ENCODE measurements at places on chromosomes 7 and 10.
A peak's percentile ranks its signal among the peaks of the same experiment; 100 is the strongest.

DNA sequence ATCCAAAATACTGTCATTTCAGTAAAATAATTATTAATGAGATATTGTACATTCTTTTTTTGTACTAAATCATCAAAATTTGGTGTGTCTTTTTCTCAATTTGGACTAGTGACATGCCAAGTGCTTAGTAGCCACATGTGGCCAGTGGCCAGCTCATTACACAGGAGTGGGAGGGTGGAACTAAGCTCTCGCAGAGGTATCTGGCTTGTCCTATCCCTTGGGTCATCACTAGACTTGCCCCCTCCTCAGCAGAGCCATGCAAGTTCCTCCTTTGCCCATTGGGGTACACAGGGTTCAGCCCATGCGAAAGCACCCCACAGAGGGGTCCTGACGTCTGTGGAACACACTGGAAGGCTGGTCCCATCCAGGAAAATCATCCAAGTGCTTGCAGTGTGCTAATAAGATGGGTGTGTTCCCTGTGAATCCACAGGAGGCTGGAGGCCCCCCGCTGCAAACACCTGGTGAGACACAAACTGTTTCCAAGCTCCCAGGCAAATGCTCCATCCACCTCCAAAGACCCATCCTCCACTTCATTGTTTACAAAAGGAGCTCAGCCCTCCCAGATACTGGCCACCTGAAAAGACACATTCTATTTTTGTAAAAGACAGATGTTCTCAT, 1.3 kb downstream of the ARHGAP22 start:
- no peak for DNase-seq

GRCh38 chr10:74871595-74872382, 45.4 kb downstream of the KAT6B start:
- DNase-seq, result no peak

DNA sequence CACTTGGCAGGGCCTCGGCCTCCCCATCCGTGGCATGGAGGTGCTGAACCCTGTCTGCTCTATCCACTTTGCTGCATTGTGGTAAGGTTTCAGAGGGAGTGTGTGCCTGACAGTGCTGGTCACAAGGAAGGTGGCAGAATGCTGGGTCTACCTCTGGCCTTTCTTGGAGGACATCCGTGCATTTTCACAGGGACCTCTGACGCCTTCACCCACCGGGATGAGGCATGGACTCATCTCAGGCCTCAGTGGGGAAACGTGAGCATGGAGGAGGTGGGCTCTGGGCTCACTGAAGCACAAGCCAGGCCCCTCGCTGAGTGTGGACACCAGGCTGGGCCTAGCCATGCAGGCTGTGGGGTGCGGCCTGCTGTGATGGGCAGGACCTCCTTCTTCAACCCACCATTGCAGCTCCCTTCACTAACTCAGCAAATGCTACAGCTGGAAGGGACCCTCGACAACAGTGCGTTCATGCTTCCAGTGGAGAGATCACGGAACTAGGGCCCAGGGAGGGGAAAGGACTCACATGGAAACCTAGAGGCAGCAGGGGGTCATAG, 8.6 kb downstream of the TBATA start:
- no peak for DNase-seq

GRCh38 chr7:151312831-151313809, 28.5 kb upstream of the NUB1 start:
- DNase-seq, result no peak

GRCh38 chr10:125638555-125638954, 44.4 kb downstream of the TEX36 start:
- DNase-seq, result no peak

DNA sequence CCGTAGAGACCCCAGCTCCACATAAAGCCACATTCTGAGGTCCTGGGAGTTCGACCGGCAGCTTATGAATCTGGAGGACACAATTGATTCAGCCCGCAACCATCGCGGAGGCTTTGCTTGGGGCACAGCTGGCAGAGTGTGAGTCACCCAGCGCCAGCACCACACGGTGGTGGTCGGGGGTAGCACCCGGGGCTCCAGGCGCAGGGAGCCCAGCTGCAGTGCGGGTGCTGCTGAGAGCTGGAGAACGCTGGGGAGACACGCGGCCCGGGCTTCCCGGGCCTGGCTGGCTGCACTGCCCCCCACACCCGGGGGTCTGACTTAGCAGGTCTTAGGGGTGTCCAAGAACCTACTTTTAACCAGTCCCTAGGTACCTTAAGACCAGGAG, 87.9 kb downstream of the PAXIP1 start:
- DNase-seq, result no peak

- no peak for DNase-seq
Observed at GRCh38 chr10:13105184-13105583, 5.2 kb downstream of the OPTN start.

GRCh38 chr10:67107670-67108069, 181.8 kb downstream of the LRRTM3 start:
- no peak for DNase-seq

DNA sequence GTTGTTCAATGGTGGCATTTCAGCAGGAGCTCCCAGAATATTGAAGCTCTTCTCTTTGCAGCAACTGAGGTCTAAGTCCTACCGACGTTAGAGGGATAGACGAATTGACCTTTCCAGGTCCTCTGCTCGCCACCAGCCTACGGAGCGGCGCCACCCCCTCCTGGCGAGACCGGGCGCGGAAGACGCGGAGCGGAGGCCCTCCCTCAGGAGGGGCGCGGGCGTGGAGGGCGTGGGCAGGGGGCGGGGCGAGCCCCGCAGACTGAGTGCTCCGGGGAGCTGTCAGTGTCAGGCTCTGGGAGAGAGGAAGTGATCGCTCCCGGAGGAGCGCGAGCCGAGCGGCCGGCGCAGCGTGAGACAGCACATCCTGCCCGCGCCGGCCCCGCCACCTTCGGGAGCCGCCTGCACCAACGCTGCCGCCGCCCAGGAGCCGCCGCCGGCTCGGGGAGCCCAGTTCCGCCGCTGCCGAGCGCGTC, at the start of gene DYNC1I1:
TSS of gene DYNC1I1 (plus strand) at position 257 of the 473 bp plus-strand sequence. CDS start 32,176 bp downstream, outside the sequence.
- no peak for DNase-seq

- DNase-seq, result no peak
Observed at GRCh38 chr10:111347386-111348013, 270.7 kb downstream of the ADRA2A start.

DNA sequence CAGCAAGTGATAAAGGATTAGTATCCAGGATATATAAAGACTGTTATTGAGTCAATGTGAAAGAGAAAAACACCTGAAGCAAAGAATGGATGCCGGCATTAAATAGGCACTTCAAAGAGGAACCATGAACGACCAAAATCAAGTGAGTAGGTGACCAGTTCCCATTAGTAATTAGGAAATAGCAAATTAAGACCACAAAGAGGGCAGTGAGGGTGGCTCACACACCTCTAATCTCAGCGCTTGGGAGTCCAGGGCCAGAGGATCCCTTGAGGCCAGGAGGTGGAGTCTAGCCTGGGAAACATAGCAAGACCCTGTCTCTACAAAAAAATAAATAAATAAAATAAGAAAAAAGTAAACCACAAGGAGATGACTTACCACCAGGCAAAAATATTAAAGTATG, 1.5 kb upstream of the ANTXRL start:
- DNase-seq, result no peak

DNA sequence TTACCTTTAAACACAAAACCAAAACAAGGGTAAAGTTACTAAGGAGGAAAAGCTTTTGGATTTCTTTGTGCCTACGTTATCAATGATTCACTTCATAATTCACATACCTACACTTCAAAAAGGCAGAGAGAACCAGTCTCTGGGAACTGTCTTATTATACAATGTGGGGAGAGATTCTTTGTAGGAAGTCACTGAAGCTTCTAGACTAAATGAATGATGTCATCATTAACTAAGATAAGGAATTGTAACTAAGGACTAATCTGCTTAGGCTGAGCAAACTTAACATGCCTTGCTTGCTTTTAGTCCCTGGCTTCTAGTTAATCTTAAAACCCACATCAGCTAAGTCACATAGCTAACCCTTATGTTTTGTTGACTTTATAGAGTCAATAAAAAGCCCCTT, 771.2 kb downstream of the NXPH1 start:
- no peak for DNase-seq

GRCh38 chr7:16562456-16563220, 36.0 kb downstream of the LRRC72 start:
- DNase-seq, result no peak

DNA sequence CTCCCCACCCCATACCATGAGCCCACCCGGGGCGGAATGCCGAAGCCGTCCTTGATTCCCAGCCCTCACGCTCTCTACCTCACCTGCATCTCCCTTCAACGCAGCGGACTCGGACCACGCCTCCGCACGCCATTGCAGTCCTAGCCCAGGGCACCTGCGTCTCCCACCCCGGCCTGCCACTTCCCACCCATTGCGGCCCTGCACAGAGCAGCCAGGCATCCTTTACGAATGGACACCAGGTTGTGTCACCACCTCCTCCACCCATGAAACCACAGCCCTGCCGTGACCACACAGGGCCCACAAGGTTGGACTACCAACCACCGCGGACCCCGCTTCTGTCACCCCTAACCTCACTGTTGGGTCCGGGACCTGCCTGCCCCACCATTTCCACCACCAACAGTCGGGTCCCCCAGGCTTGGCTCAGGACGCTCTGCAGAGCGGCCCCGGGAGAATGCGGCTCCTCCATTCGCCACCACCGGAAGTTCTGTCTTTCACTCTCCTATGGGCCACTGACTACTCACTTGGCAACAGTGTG, 232.5 kb downstream of the MAD1L1 start:
- no peak for DNase-seq

- no peak for DNase-seq
Observed at GRCh38 chr10:58807629-58808022, 295.0 kb downstream of the BICC1 start.

GRCh38 chr10:79274279-79275104, 72.8 kb upstream of the PPIF start:
- no peak for DNase-seq

DNA sequence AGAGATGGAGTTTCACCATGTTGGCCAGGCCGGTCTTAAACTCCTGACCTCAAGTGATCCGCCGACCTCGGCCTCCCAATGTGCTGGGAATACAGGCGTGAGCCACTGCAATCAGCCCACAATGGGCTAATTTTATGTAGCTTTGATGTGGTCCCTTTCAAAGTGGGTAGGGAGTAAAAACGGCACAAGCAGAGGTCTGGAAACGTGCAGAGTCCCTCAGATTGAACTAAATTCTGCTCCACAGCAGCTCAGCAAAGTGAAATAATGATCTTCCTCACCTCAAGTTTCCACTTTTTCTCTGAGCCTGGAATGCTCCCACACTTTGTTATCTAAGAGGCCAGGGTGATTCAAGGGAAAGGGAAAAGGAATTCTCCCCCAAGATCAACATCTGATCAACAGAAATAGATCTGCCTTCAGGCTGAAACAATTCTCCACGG, 6.1 kb downstream of the CCDC3 start:
- no peak for DNase-seq

- DNase-seq, result no peak
Observed at GRCh38 chr10:1652151-1652550, 85.2 kb downstream of the ADARB2 start.

DNA sequence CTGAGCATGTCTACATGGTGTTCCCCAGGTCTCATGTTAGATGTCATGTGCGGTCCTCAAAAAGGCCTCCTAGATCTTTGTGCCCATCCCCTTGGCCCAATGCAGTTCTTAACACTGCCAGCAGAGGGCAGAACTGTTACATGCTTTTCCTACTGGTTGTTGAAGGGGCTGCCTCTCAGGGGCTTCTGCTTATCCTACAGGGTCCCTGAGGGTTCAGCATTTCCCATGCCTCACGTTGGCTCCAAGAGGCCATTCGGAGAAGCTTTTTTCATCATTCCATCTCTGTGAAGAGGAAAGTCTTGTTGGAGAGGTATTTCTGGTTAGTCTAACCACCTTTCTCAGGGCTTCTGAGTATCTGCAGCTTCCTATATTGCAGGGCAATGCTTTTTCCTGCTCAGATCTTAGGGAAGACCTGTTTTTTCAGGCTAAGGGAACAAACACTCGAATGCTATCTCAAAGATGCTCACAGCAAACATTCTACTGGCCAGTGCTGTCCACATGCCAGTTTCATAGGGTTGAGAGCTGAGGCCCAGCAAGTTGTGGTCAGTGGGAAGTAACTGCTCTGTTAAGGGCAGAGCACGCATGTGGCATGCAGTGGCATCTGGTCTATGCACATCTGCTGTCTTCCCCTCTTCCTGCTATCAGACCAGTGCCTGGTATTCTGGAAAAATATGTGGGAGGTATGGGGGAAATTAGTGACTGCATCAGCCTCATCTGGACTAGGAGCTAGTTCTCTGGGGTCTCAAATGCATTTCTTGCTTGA, 31.5 kb downstream of the MBL2 start:
- DNase-seq, result peak; percentile 0

DNA sequence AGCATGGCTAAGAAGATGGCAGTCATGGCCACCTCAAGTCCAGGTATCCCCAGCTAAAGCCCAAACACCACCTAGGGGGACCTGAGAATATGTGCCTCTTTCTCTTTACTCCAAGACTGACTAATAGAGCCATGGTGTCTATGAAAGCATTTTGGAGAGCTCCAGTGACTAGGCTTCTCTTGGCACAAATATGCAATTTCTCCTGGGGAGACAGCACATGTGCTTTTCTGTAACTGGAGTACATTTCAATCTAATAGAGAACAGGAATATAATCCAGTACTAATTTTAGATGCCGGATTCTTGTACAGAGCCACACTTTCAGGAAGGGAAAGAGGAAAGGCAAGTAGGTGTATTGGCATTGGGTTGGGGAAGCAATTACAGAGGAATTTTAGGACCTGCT, 260.1 kb downstream of the BMPER start:
- no peak for DNase-seq

GRCh38 chr10:96436035-96436434, 77.2 kb upstream of the OPALIN start:
- DNase-seq, result no peak

GRCh38 chr7:78437118-78437517, 638.5 kb downstream of the PHTF2 start:
- DNase-seq, result no peak

DNA sequence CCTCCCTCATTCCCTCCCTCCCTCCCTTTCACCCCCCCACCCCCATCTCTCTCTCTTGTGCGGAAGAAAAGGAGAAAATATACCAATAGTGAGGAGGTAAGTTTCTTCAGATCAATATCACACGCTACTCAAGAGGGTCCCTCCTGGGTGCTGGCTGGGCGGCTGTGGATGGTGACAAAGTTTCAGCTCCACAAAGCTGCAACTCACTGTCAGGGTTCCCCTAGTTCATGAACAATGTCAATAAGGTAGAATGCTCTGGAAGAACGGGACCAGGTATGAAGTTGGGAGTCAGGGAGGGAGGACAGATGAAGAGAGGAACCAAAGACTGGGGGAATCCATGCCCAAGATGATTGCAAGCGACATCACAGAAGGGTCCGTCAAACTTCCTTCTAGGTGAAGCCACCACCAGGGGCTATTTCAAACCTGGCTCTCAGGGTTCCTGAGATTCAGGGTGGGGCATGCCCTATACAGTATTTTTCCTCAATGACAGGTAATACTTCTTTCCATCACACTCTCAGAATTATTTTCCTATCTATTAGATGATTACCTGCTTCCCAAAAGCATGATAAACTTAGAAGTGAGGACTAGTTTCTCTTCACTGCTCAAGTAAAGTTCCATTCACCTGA, 1.4 kb upstream of the PDE1C start:
- DNase-seq, result no peak

DNA sequence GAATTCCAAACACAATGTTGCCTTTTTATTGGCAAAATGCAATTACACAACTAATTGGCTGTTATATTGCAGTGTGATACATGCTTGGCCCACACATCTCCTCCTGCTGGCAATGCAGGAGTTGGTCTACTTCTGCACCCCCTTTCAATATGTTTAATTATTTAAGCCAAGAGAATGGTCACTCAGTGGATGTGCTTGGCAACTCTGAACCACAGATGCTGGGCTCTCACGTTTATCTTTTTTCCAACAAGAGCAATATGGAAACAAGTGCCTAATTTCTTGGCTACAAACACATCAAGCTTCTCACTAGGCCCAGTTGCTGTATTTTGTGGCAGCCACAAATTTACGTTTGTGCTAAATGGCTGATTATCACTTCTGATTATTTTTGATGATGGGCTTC, 1149.2 kb upstream of the CELF2 start:
- no peak for DNase-seq
